ENCODE measurements at places on chromosomes 11 and 22. TPM values are rescaled to one million over a fixed set of nuclear protein-coding genes. Genes with fewer than 3 reads are reported as not detected.
A peak's percentile ranks its signal among the peaks of the same experiment; 100 is the strongest.

PHF21B gene
- total RNA-seq, result 0.67 TPM

- no peak for DNase-seq
Measured at GRCh38 chr22:17217179-17217578, 2.1 kb downstream of the ADA2 start.

- peak; percentile 53 for DNase-seq
Measured at GRCh38 chr11:69000831-69001242, 12.2 kb downstream of the MRGPRF start.

SART1 gene
- total RNA-seq, result 35.9 TPM

- DNase-seq, result no peak
Measured at GRCh38 chr11:103832762-103833161, 203.7 kb upstream of the DDI1 start.

DNA sequence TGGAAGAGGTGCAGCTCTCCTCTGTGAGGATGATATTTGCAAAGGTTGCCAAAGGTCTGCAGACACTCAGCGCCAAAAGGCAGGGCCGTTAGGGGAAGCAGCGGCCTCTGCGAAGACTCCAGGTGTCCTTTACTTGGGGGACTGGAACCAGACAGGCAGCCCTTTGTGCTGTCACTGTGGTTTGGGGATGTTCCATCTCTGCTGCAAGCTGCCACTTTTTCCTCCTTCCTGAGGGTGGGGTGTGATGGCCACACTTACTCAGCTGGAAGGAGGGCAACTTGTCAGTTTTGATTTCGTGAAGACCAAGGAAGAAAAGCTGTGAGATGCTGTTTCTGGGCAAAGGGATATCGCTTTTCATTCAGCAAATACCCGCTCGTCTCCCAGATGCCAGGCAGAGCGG is 96.5 kb upstream of the PRR5 start:
- no peak for DNase-seq

DNA sequence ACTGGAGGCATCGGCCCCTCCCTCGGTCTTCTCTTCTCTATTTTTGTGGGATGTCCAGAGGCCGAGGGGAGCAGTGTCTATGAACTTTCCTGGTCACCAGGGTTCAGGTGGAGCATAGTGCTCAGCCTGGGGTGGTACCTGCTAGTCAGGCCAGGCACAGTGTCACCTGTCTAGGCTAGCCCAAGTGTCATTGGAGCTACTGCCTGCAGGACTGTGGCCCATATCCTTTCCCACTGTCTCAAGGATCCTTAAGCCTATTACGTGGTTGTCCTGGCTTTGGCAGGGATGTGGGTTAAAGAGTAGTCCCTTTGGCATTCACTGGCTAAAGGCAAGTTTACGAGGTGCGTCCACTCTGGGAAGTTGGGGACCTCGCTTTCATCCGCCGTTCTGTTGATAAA is 9.3 kb downstream of the RBM14 start:
- no peak for DNase-seq

PKNOX2 gene
- 7.1 TPM for total RNA-seq

DNA sequence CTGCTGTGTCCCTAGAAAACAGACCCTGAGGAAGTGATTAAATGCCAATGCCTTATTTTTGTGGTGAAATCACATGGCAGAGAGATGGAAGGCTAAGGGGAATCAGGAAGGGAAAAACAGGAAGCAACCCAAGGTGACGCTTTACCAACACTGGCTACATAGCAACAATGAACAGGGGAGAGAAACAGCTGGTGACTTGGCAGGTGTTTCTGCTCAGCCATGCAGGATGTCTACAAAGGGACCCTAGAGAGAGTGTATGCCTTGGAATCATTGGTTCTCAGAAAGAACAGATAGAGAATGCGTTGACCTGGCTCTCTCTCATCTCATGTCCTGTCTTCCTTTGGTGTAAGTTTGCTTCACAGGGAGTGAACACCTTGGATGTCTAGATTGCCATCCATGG is 911.9 kb downstream of the OPCML start:
- DNase-seq, result no peak

DNA sequence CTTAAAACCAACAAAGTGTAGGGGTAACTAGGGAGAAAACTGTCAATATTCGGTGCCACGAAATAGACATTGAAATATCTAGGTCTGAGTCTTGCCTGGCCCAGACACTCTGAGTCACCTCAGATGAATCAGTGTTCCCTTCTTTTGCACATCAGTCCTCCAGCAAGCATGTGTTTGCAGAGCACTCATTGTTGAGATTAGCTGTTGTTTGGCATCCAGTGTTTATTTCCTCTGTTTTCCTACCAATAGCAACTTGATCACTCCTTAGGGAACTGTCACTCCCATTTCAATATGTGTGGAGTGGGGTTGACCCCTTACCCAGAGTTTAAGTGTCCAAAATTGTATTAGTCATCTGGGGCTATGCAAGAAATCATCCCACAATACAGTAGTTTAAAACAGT is 4.7 kb upstream of the ASCC2 start:
- DNase-seq, result no peak

GRCh38 chr11:110431051-110431672 is 1.4 kb downstream of the FDX1 start:
- no peak for DNase-seq

DNA sequence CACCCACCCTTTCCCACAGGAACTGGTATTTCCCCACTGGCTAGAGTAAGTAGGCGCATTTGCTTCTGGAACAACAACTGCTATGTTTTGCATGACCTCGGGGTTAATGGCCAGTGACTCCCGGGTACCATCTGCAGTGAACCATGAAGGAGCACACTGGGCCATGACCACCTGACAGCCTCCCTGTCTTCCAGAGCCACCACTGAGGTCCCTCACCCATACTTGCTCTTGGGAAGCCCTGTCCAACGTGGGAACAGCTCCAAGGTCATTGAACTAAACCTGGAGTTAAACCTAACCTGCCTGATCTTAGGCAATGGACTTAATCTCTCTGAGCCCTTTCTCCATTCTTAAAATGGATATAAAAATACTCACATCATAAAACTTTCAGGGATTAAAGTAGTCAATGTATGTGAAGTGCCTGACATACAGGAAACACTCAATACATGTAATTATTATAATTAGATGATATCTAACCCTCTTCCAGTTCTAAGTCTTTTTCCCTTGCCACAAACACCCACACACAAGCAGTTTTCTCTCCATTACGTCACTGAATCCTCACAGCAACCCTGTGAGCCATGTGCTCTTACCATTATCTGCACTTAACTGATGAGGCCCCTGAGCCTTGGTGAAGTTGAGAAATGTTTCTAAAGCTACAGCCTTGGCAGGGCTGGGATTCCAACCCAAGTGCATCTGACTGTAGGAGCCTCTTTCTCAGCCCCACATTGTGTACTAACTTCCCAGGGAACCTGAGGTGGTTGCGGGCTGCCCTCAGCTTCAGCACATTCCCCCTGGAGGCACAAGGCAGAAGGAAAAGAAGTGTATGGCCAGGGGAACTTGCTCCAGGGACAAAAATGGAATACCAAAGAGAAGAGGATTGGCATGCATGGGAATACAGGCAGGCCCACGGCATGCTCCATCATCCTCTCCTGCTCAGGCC is 74.5 kb upstream of the NCAM1 start:
- no peak for DNase-seq

C1QTNF4 gene
- 0.51 TPM for total RNA-seq

OR10D3 gene
- total RNA-seq, result not detected

Data from cardiac septum (tissue), 1 donor.